ENCODE measurements at places on chromosomes 1 and 21.

GRCh38 chr1:215084621-215085020, 2.1 kb downstream of the KCNK2 start:
- no peak for DNase-seq

DNA sequence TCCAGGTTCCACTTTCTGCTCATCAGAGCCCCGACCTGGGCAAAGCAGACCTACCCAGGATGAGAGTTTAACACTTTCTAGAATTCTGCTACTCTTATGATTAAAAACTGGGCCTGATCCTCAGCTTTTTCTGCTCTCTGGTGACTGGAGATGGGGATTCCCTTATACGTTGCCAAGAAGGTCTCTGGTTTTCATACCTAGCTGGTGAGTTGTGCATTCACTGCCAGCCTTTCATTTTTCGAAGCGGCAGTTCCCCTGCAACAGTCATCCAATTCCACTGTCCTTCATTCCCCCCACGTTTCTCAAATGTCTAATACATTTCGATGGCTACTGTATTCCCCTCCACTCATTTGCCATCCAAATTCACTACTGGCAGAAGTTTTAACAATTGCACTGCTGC, 135.3 kb downstream of the ADSS2 start:
- no peak for DNase-seq

- DNase-seq, result no peak
These were observed 1.9 kb upstream of the SAMSN1 start for GRCh38 chr21:14547834-14548513.

- DNase-seq, result no peak
These were observed 50.2 kb upstream of the SSBP3 start for GRCh38 chr1:54456361-54456760.

DNA sequence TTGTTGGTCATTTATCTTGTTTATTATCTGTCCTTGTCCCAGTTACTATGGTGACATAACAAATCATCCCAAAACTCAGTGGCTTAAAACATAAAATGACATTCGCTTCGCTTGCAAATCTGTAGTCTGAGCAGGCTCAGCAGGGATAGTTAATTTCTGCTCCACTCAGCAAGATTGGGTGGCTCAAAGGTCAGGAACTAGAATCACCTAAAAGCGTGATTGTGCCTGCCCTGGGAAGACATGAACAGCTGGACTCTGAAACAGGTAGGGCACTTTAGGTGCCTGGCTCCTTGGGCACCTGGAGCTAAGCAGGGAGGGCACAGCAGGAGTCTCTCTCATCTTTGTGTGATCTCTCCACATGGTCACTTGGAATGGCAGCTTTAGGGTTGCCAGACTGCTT, 14.7 kb upstream of the TRAF3IP3 start:
- no peak for DNase-seq

DNA sequence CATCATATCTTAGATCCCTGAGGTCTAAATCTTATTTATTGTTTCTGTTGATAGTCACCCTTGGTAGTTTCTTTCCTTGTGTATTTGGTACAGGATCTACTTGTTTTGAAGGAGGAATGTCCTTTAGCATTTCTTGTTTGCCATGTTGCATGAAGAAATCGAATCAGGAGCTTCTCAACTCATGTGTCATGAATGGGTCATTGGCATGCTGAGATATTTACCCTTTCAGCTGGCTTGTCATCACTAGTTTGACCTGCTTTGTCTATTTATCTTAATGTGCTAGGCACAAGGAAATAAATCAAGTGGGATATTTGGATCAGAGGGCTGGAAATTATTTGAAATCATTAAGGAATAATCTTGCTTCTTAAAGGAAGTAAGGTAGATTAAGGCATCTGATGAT, 23.8 kb downstream of the THEM4 start:
- DNase-seq, result no peak

- DNase-seq, result no peak
These were observed 3.2 kb downstream of the TRNP1 start for GRCh38 chr1:26996665-26997064.

GRCh38 chr1:205118752-205119151, 3.0 kb downstream of the RBBP5 start:
- no peak for DNase-seq

GRCh38 chr1:208653426-208653825, 409.2 kb upstream of the PLXNA2 start:
- no peak for DNase-seq

DNA sequence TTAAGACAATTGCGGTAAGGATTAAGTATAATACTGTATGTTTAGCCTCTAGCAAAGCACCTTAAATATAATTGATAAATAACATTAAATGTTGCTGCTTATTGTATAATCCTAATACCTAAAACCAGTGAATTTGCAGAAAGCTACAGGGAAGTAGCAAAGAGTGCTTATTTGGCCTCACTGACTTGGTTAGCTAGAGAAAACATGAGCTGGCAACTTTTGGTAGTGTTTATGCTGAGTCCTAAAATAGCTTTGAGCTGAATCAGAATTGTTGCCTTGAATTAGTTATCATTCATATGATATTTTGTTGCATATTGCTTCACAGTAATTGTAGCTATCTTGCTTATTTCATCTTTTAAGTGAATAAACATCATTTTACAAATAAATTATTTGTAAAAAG, 3.5 kb downstream of the TRIM67 start:
- DNase-seq, result no peak

DNA sequence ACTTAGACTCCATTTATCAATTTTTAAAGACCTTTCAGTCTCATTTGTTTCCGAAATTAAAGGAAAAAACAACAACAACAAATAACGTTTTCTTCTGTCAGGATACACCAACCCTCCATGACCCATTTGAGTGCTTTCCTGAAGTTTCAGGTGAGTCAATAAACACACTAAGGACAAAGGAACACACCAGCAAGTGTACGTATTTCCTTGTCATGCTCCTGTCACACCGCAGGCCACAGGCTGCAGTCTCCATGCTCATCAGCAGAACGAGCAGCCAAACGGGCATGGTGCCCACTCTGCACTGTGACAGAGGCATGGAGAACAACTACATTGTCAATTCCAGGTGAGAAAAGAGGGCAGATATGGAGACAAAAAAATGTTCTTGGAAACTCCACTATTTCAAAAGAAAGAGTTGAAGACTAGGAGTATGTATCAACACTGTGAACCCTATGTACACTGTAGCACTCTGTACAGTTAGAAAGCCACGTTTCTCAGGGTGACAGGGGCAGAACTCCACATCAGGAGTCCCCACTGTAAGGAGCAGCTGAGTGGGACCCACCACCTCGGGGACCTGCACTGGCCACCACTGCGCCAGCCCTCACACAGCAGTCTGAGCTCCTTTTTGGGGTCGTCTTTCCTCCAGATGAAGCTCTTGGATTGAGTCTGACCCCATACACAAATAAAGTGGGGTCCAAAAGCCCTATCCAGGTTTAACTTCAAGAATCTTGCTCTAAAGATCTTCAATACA, 2.6 kb downstream of the PTTG1IP start:
- no peak for DNase-seq

GRCh38 chr1:168568346-168568745, 8.1 kb upstream of the XCL1 start:
- no peak for DNase-seq

GRCh38 chr1:36807262-36807661, 227.1 kb downstream of the GRIK3 start:
- DNase-seq, result no peak

DNA sequence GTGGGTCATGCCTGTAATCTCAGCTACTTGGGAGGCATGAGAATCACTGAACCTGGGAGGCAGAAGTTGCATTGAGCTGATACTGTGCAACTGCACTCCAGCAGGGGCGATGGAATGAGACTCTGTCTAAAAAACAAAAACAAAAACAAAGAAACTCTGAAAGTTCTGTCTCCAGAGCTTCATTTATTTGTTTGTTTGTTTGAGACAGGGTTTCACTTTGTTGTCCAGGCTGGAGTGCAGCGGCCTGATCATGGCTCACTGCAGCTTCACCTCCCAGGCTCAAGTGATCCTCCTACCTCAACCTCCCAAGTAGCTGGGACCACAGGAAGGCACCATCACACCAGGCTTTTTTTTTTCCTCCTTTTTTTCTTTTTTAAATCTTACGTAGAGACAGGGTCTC, 191.8 kb upstream of the TNR start:
- no peak for DNase-seq

DNA sequence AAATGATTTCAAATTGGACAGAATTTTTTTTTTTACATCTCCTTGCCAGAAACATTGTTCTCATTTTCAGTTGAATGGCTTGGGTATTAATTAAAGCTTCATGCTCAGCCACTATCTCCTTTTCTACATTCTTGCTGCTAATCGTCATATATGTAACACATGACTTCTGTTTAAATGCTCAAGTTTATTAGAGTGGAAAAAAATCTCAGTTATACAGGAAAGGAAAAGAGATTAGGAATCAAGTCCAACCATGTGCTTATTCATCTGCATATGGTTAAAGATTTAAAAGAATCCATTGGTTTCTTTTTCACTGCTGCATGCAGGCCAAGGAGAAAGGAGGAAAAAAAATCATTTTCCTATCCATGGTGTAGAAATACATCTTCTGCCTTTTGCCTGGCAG, 47.3 kb upstream of the CNN3 start:
- no peak for DNase-seq

GRCh38 chr1:3611170-3612019, at the start of gene MEGF6:
TSS of gene MEGF6 (minus strand) at chr1:3611508. CDS start at chr1:3611268, 240 bp downstream.
- DNase-seq, result peak; percentile 98

- DNase-seq, result no peak
These were observed 197.4 kb downstream of the SEC16B start for GRCh38 chr1:177772386-177772960.

DNA sequence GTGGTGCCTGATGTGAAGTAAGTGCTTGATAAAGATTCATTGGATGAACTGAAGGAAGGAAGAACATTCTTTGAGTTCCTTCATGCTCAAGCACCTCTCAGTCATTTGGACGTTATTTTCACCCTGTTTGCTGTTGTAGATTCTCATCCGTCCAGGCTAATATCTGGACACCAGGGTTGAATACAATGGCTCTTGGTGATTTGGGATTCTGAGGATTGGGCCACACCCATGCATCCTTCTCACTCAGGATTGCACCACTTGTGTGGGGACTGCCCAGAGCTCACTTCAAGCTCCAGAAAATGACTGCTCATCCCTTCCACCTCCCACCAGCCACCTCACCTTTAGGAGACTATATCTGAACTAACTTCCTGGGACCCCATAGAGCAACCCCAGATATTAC, 117.1 kb upstream of the IPO9 start:
- DNase-seq, result no peak

GRCh38 chr1:5915587-5916571, 76.3 kb downstream of the NPHP4 start:
- DNase-seq, result peak; percentile 44

DNA sequence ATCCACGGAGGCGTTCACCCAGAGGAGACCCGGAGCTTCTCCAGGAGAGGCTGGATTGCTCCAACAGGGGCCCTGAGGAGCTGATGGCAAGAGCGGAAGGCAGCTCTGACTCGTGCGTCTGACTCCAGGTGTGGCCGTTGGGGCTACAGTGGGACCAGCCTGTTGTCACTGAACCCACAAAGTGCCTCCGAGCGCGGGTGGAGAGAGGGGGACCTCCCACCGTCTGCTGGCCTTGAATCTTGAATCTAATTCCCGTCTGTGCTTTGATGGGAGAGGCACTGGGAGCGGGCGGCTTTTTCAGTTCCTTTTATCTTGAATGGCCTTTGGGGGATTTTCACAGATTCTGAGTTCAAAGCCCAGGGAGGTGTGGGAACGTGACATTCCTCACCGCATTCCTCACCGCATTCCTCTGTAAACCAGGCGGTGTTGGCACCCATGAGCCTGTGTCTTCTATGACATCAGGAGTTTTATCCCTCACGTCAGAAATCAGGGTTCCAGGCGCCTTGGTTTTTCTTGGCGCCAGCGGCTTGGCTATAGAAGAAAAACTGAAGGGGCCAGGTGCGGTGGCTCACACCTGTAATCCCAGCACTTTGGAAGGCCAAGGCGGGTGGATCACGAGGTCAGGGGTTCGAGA, 39.2 kb upstream of the COL18A1 start:
- peak; percentile 62 for DNase-seq

DNA sequence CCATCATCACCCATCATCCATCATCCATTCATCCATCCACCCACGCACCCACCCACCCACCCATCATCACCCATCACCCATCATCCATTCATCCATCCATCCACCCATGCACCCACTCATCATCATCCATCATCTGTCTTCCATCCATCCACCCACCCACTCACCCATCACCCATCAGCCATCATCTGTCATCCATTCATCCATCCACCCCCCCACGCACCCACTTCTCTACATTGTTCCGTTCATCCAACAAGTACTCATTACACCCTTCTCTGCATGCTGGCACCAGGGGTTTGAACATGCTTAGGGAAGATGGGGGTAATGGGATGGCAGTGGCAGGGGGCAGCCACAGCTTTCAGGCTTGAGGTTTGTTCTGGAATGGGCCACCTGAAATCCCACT, 82.1 kb downstream of the ADARB1 start:
- DNase-seq, result no peak

DNA sequence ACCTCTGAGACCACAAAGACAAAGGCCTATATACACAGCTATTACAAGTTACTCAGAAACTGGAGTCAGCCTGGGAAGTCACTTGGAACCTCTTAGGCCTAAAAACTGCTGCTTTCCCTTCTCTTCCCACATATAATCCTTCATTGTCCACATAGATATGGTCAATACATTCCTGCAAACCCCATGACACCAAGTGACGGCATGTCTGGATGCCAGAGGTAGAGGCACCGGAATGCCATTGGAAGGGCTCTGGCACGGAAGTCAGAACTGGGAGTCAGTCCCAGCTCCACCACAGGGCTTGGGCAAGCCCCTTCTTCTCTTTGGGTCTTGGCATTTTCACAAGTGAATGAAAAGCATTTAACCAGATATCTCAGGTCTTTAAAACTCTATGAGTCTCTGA, 204.7 kb downstream of the MATN1 start:
- no peak for DNase-seq

GRCh38 chr1:223755432-223755792, 43.1 kb downstream of the CAPN2 start:
- DNase-seq, result no peak

DNA sequence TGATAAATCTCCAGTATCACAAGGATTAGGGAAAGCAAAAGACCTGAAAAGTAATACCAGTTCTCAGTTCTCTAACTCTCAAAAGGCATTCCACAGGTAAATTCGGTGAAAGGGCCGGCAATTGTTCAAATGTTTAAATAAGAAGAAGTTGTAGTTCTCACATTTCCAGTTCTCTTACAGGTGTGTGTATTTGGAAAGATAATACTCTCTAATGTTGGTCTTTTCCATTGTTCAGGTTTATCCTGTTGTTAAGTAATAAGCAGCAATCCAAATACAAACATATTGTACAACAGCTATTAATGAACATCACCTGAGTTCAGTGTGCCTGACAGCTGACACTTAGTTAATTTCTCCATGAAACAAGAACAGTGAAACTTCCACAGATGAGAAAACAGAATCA, 13.2 kb upstream of the PRKAB2 start:
- no peak for DNase-seq

DNA sequence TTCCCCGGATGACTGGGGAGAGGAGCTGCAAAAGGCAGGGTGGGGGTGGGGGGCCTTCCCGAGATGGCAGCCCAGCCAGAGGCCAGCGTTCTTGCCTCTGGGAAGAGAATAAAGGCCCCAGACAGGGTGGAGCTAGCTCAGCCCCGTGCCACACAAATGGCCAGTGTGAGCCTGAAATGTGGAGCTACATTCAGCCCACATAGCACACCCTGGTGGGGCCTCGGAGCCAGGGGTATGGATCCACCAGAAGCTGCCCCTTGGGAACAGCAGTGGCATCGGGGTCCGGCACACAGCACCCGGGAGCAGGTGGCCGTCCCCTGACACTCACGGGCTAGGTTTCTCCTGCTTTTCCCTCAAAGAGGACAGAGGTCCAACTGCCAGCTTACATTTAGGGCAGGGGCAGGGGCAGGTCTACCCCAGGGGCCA, 93.9 kb downstream of the PDE9A start:
- DNase-seq, result peak; percentile 54
